MG63 (cell line): ENCODE measurements at places on chromosomes 2 and 18.

GRCh38 chr2:189514104-189514503 lies 66.5 kb downstream of the SLC40A1 start:
- no peak for DNase-seq

GRCh38 chr2:23485261-23485660 lies 100.3 kb downstream of the KLHL29 start:
- no peak for DNase-seq

DNA sequence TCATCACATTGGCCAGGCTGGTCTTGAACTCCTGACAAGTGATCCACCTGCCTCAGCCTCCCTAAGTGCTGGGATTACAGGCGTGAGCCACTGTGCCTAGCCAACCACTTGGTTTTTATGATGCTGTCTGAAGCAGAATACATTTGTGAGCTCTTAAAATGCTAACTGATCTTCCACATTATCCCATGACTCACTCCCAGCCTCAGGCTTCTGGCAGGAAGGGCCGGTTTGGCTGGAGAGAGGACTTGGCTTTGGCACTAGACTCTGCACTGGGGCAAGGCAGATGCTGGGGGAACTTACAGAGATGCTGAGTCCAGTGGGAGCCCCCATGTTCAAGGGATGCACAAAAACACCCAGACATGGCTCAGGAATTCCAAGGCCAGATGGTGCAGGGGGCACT lies 40.5 kb upstream of the SH3BP4 start:
- peak; percentile 88 for DNase-seq

GRCh38 chr18:56510108-56510507 lies 128.3 kb downstream of the TXNL1 start:
- no peak for DNase-seq

DNA sequence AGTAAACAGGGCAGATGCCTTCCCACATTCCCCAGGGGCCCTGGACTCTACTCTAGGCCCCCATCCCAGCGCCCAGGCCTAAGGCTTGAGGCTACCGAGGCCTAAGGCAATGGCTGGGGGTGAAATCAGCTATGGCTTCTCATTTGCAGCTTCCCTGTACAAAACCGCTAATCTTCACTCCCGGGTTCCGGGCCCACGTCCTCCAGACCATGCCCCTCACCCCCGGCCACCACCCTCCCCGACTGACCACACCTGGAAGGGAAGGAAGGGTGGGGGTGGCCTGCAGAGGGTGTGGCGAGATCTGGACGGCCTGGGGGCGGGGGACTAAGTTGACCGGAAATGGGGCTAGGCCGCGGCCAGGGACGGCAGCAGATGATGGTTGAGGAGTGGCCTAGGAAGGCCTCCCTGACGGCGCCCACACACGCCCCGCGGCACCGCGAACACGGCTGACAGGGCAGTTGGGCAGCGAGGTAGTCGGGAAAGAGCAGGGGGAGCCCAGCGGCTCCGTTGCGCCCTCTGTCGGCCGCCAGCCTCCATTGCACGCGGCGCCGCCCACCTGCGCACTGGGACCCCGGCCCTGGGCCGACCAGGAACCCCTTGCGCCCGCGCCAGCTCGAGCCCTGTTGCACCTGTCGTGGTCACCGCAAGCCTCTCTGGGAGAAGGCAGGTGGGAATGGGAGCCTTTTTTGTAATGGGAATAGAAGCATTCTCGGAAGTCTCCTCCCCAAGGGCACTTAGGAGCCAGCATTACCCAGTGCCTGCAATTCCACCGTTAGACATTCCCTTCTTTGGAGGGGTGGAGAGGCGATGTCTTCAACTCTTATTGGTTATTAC lies 117.1 kb upstream of the STPG4 start:
- DNase-seq, result peak; percentile 77

DNA sequence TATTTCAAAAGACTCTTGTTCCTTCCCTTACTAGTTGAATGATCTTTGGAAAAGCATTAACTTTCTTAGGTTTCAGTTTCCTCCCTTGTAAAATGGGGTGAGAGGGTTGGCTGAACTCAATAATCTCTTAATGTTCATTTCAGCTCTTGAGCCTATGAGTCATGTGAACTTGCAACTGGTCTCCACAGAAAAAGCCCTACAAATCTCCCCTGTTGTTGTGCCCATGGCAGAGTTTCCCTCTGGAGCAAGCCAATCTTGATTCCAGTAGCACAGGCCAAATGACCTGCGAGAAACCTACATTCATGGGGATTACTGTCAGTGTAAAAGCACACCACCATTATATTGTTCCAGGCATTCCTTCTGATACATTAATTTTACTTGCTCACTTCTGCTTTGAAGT lies 388.9 kb downstream of the ALK start:
- DNase-seq, result peak; percentile 83

DNA sequence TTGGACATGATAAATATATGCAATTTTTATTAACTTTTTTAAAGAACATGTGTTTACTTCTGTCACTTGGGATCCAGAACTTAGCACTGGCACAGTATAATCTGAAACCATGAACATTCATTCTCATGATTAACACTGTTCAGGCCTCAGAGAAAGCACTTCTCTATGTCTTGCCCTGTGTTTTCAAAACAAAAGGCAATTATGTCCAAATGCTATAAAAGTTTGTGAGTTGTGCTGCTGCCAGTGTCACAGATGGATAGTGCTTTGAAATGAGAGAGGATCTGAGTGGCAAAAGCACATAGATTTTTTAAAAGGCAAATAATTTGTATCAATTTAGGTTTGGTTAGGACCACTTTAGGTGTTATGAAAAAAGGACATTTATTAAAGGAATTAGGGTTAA lies 470.5 kb upstream of the FAM98A start:
- DNase-seq, result no peak

DNA sequence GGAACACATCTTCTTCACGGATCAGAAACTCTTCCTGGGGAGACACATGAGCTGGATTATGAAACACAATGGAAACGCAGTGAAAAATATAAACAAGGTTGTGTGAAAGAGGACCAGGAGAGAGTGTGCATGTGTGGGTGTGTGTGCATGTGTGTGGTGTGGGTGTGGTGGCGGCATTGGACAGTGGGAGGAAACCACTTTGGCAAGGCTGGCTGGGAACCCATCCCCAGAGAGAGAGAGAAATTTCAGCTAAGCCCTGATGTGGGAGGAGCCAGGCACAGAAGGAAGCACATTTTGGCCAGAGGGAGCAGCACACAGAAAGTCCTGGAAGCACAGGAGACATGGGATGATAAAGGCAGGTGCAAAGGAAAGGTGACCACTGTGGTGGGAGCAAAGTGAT lies 147.6 kb upstream of the COPS8 start:
- DNase-seq, result no peak
